ENCODE measurements at places on chromosomes 13 and 19. TPM values are rescaled to one million over a fixed set of nuclear protein-coding genes. Genes with fewer than 3 reads are reported as not detected.

- DNase-seq = no peak
Observed at GRCh38 chr13:113560645-113561416, 23.7 kb upstream of the TFDP1 start.

DAZAP1 gene
- 282 TPM for total RNA-seq

NMRK2 gene
- total RNA-seq = not detected

DNA sequence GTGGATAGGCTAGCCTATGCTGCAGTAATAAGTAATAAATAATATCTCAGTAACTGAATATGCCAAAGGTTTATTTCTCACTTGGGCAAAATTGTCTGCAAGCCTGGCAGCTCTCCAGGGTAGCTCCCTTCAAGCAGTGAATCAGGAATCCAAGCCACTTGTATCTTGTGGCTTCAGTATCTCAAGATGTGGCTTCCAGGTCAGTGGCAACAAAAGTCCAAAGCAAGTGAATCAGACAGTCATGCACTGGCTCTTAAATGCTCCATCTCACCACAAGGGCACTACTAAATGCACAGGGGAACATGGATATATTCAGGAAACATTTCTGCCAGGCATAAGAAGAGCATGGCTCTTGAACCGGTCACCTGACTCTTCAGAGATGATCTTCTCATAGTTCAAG lies 126.3 kb downstream of the KCTD12 start:
- DNase-seq = no peak

DNA sequence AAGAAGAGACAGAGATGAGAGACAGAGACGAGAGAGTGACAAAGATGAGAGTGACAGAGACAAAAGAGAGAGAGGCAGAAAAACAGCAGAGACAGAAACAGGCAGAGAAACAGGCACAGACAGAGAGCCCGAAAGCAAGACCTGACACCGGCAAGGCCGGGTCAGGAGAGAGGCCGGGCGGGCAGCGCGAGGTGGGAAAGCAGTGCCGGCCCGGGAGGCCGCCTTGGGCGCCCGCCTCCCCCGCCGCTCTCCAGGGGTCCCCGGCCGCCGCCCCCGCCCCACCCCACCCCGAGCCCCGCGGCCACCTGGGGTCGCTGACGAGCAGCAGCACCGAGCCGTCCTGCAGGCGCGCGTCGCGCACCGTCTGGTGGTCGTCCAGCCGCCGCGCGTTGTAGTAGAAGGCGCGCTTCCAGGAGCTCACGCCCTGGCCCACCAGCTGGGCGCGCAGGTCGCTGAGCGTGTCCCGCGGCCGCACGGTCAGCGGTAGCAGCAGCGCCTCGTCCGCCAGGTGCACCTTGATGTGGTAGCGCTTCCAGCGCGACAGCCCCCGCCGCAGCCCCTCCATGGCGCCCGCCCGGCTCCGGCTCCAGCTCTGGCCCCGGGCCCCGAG lies at the start of gene TINCR:
Gene TINCR, minus strand, starts transcription at position 594 of the 610 bp plus-strand sequence.
- DNase-seq = no peak

TTC9B gene
- total RNA-seq = not detected

DNA sequence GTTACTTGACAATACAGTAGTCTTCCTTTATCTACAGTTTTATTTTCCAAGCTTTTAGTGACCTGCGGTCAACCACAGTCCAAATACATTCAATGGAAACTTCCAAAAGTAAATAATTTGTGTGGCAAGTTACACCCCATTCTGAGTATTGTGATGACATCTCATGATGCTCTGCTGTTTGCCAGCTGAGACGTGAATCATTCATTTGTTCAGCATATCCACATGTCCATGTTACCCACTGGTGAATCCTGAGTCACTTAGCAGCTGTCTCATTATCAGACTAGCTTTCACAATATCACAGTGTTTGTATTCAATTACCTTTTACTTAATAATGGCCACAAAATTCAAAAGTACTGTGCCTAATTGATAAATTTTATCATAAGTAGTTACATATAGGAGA lies 179.8 kb downstream of the PRR20E start:
- DNase-seq = no peak

KCNC3 gene
- 17.6 TPM for total RNA-seq

- no peak for DNase-seq
Observed at GRCh38 chr13:43687038-43687437, 99.7 kb downstream of the ENOX1 start.

CCL25 gene
- total RNA-seq = not detected

GRCh38 chr19:52734331-52734892 lies 432 bp downstream of the ZNF611 start:
- DNase-seq = no peak

FFAR1 gene
- 0.09 TPM for total RNA-seq

- DNase-seq = no peak
Observed at GRCh38 chr13:81017513-81018152, 676.7 kb upstream of the SPRY2 start.

GRCh38 chr13:46387064-46387851 lies at the start of gene RUBCNL:
TSS of gene RUBCNL (minus strand) at chr13:46387252. CDS start at chr13:46372475, 14,777 bp downstream.
- DNase-seq = peak; percentile 20

POU4F1 gene
- total RNA-seq = 0.11 TPM

GRCh38 chr13:113489171-113489548 lies 1.4 kb downstream of the DCUN1D2 start:
- DNase-seq = no peak

DNA sequence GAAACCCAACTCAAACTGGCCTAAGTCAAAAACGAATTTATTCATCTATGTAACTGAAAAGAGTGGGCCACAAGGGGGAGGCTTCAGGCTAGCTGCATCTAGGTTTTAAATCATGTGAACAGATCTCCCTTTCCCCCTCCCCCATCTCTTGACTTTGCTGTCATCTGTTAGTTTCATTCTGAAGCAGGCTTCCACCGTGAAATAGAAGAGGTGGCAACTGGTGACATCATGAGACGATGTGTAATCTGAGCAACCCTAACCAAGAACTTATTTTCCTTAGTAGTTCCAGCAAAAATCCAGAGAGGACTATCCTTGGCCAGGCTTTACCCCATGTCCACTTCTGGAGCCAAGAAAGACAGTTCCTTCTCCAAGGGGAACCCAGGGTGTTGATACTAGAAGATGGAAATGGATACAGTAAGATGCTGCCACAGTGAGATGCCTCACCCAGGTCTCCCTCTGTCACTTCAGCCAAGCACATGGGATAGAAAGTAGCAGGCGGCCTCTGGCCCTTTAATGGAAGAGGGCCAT lies 9.4 kb downstream of the SAMD4B start:
- DNase-seq = peak; percentile 52

URAD gene
- not detected for total RNA-seq

ZNF99 gene
- total RNA-seq = not detected

TMC4 gene
- 0.16 TPM for total RNA-seq

DNA sequence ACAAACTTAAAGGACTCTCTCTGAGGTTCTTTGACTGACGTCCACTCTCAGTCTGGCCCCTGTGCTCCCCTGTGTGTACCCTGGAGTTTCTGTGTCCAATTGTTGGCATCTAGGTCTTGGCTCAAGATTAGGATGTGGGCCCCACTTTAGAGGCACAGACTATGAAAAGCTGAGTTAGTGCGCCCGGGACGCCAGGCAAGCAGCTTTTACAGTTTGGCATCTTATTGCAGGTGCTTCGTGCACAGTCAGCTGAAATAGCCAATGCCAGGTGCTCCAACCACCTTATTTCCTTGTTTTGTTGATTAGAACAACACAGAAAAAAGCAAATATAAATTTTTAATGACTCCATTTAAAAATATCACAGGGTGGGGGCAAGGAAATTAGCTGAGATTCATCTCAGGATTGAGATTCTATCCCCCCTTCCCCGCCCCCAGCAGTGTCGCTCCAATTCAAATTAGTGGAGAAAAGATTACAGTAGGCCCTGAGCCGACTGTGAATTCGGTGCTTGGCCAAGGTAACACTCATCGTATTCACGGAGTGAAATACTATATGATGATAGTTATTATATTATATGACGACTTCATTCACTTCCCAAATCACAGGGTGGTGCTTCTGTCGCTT lies 4.3 kb downstream of the SOX1 start:
- DNase-seq = no peak

EXOSC5 gene
- 54.3 TPM for total RNA-seq

DNA sequence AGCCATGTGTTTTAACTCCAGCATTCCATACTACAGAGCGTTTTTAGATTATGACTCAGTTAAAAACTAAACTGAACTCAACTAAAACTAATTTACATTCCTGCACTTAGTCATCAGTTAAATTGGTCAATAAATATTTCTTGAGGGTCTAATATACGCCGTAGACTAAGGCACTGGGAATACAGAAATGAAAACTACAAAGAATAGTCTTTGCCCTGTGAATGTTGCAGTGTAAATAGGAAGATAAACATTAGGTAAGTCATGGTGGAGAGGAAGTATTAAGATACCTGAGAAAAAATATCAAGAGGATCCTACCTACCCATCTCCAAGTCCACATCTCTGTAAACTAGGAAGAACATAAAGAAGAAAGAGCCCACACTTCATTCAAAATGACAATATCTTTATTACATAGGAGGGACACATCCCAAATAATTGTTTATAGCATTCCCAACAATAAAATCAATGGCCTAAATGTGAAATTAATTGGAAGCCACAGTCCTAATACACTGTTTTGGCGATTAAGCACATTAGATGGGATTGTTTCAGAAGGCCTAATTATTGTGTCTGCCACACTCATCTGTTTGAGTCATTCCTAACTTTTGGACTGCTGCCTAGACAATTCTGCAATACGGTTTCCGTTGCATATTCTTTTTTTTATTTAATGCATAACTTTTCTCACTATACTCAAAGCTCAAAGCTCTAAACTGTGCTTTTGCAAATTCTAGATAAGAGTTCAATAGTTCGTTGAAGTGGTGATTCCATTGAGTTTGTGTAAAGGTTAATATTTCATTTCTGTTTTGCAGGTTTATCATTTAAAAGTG lies 52.9 kb downstream of the MBNL2 start:
- DNase-seq = no peak

DNA sequence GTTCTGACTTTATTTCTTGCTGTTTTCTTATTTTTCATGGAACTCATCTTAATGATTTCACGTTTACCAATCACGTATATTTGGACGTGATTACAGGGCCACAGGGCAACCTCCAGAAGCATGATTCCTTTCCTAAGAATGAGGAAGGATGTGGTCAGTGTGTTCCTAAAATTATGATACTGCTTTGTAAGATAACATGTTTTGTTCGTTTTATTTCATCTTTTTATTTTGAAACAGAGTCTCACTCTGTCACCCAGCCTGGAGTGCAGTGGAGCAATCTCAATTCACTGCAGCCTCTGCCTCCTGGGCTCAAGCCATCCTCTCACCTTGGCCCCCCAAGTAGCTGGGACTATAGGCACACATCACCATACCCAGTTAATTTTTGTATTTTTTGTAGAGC lies 24.8 kb upstream of the LAIR1 start:
- no peak for DNase-seq

GRCh38 chr13:76446191-76446590 lies 440.0 kb downstream of the KCTD12 start:
- no peak for DNase-seq

Measured in activated T-helper 2 cell treated with anti-CD3 and anti-CD28 coated beads, Interferon-gamma antibody, Interleukin-2, Interleukin-4, amounts not matched to agents 10 μg/mL and 5 μg/mL and 100 μg/mL, durations not matched to agents 14 hours and 24 hours and 36 hours (primary cell).